ENCODE measurements at places on chromosomes 11 and 22.

DNA sequence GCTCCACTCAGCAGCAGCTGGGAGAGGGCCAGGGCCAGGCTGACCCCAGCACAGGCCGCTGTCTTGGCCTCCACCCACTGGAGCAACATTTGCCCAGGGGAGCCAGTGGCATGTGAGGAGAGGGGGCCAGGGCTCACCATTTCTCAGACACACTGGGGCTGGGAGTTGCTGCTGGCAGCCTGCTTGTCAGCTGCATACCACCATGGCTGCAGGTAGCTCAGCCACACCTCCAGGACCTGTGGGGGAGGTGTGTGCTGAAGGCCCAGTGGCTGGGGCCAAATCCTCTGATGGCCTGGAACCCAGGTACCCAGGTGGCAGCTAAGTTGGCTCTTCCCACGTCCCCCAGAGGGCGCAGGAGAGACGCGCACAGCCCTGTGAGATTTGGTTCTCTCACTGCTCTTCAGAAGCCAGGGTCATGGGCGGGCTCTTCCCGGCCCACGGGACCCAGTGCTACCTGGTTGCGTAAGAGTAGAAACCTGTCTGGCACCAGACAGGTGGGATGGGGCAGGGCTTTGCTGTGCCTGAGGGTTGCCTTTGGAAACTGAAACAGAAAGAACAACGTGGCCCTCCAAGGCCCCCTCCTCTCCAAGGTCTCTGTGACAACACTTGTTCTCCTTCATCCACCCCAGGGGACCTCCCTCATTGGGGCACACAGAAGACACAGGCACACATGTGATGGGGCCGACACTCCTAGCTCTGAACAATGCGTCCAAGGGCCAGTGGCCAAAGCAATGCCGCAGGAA is 98.8 kb downstream of the MED15 start:
- peak; percentile 60 for DNase-seq

DNA sequence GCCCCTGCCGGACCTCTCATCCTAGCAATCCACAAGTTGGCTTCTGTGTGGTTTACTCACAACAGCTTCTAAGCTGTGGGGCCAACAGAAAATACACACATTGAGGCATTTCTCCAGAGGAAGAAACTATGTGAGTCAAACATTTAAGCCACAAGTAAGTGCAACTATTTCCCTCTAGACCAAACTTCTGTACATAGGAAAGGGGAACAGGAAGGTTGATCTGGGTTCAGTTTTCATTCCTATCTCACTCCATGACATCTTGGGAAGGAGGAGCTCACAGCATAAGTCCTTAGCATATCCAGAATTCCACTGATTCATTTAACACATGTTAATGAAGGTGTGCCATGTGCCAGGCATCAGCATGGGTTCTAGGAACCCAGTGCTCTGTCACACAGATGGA is 72.8 kb upstream of the PICALM start:
- no peak for DNase-seq

DNA sequence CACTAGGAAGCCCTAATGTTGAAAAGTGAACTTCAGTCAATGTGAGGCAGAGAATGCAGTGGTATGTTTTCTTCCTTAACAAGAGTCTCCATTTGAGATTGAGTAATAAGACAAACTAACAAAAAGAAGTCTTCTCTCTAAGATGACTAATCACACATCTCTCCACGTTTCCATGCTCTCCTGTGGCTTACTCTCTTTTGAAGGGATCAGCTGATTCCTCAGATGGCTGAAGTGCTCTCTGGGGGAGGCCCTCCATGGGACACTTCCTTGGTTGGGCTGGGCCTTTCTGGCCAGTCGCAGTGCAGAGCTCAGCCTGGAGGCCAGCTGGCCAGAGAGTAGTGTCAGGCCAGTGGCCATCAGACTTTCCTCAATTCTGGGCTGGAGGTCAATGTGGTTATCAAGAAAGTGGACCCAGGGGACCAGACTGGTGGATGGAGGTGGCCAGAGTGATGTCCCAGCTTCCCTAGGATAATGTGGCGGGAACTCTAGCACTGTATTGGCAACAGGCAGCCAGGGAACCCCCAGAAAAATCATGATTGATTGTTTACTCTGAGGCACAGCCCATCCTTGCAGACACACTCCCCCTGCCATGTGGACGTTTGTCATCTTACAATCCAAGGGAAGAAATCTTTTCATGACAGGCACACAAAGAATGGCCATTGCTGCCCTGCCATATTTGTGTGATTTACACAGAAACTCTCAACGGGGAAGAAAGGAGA is 14.5 kb downstream of the CSRP3 start:
- DNase-seq: no peak

- DNase-seq: no peak
Measured at GRCh38 chr11:95121698-95122097, 32.1 kb downstream of the ENDOD1 start.

DNA sequence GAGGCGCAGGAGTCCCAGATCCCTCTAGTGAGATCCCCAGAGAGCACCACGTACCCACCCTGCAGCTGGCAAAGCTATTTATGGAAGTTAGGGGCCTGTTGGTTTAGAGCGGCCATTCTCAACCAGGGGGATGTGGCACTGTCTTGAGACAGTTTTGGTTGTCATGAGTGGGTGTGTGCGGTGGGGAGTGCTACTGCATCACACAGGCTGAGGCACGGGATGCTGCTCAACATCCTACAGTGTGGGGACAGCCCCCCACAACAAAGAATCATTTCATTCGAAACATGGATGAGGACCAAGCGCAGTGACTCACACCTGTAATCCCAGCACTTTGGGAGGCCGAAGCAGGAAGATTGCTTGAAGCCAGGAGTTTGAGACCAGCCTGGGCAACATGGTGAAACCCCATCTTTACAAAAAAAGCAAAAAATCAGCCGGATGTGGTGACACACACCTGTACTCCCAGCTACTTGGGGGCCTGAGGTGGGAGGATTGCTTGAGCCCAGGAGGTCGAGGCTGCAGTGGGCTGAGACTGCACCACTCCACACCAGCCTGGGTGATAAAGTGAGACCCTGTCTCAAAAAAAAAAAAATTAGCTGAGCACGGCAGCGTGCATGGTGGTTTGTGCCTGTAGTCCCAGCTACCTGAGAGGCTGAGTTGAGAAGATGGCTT is 28.2 kb downstream of the GGT5 start:
- no peak for DNase-seq

GRCh38 chr22:38035530-38035885 is 21.7 kb upstream of the PICK1 start:
- DNase-seq: no peak

DNA sequence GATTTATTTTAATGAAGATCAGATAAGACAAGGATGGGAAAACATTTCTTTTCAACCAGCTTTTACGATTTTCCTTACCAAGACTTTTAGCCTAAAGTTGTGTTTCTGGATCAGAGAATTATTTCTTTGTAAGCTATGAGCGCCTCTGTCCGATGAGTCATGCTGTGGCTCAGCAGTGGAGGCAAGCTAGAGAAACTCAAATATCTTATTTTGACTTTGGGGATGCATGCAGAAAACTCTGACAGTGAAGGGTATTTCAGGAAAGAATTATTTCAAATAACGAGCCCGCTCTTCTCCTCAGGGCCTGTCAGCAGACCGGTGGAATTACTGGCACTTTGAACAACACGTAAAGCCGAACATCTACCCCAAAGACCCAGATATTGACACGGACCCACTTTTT is 77.9 kb upstream of the OR5AK2 start:
- no peak for DNase-seq

DNA sequence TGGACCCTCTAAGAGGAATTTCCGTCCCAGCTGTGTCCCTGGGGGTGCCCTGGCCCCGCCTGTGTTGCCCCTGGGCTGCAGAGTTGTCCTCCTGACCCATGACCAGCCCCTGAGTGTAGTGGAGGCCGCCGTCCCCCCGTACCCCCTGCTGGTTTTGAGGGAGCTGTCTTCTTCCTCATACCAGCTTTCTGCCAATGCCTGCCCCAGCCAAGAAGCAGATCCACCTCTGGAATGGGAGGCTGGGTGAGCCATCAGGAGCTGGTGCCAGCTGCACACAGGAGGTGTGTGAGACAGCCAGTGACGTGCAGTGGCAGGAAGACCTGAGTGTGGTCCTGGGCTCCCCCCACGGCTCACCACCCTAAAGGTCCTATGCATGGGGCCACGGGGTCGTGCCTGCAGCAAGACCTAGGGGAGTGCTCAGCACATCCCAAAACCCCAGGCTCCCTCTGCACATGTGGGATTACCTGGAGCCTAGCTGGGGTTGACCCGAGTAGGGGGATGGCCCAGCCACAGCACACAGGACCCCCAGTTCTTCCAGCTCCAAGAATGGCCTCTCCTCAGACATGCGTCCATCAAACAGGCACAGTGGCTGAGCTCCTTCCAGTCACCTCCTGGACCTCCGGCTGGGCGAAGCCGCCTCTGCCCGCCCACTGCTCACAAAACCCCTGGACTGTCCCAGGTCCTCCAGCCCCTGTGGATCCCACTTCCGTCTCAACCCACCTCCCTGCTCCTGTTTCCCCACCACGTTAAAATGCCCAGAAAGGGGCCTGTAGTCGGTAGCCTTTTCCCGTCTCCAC is 647.6 kb downstream of the BRD1 start:
- no peak for DNase-seq

GRCh38 chr22:38074181-38075104 is 9.5 kb downstream of the SLC16A8 start:
- no peak for DNase-seq

DNA sequence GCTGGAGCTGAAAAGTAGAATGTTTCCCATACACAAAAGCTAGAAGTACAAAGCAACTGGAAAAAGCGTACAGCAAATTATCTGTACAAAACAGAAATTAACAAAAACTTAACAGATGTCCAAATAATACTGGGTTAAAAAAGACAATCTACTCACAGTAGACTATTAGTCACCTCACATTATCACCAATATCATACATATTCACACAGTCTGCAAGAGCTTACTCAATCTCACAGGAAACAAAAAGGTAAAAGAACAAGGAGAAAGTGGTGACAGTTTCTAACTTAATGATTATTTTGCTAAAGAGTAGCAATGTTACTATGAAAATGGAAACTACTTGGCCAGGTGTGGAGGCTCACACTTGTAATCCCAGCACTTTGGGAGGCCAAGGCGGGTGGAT is 11.9 kb downstream of the CELF1 start:
- DNase-seq: no peak

- DNase-seq: no peak
Measured at GRCh38 chr11:100367892-100368291, 319.2 kb upstream of the ARHGAP42 start.

DNA sequence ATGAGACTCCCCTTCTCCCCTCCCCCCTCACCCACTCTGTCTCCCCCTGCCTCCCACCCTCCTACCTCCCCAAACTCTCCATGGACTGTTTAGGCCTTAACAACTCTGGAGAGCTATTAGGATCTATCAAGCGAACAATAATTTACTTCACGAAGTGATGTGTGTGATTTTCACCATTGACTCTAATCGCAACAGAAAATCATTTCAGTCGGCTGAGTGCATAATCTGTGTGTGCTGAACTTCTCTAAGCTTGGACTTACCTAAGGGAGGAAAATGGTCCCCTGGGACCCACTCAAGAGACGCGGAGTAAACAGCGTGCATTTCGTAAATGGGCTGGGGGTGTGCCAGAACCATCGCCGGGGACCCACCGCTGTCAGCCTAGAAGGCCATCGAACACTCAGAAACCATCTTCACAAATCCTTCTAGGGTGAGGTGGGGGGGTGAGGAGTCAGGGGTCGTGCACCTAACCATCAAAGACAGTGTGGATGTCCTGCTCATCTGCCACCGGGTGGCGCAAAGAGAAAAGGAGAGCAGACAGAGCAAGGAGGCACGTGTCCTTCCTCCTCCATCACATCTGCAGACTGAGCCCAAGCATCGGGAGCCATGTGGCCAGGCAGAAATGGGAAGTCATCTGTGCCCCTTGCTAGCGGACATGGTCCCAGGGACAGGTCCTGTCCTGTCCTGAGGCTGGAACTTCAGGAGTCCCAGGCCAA is 62.1 kb upstream of the NUP50 start:
- DNase-seq: no peak

DNA sequence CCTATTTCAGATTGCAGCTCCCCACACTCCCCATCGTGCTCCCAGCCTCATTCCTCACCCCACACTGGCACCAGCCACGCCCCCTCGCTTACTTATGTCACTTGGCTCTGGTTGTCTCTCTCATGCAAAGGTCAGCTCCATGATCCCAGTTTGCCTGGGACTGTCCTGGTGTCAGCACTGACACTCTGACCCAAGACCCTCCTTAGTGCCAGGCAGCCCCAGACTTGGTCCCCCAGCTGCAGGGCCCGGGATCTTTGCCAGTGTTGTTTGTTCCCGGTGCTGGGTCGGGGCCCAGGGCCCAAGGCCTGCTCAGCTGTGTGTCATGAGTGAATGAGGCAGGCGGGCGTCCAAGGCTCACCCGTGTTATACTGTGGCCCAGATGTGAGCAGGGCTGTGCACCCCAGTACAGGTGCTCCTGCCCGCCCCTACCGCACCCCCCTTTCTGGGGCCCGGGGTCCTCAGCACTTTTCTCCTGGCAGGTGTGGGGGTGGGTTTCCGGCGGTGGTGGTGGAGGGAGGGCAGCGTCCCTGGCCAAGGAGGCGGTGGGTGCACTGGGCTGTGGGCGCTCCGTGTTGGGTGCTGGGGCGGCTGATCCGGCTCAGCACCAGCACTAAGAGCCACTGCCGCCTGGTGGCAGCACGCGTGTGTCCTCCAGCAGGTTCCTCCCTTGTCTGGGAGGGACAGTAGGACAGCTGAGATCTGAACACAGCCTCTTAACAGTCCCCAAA is 19.5 kb downstream of the IL17REL start:
- DNase-seq: peak; percentile 59

- no peak for DNase-seq
Measured at GRCh38 chr11:119391275-119391674, 9.8 kb upstream of the USP2 start.

DNA sequence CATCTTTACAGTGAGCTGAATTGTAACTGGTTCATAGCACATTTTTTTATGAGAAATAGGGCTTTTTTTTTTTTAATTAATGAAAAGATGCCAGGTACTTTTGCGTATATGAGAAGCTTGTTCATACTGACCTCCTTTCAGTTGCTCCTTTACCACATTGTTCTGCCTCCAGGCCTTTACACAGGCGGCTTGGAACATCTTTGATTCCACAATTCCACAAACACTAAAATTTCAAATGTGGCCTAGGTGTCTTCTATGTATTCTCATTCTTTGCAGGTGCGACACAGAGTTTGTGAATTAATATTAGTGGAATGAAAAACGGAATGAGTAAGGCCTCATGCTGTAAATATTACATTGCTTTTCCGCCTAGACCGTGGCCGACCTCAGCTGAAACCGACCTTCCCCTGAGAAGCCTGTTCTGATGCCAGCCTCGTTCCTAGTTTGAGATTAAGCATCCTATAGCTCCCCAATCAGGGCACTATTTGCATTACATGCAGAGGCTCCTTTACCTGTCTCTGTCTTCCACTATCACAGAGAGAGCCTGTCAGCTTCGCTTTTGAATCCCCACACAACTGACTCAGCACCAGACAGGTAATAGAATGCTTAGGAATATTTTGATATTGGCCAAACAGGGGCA is 125.8 kb downstream of the LDLRAD3 start:
- DNase-seq: no peak

Measured in activated T-cell treated with anti-CD3 and anti-CD28 coated beads for 1 hour (primary cell).